ENCODE measurements at places on chromosomes 6 and 20.

- no peak for DNase-seq
Measured at GRCh38 chr6:12009180-12009685, 2.9 kb upstream of the HIVEP1 start.

DNA sequence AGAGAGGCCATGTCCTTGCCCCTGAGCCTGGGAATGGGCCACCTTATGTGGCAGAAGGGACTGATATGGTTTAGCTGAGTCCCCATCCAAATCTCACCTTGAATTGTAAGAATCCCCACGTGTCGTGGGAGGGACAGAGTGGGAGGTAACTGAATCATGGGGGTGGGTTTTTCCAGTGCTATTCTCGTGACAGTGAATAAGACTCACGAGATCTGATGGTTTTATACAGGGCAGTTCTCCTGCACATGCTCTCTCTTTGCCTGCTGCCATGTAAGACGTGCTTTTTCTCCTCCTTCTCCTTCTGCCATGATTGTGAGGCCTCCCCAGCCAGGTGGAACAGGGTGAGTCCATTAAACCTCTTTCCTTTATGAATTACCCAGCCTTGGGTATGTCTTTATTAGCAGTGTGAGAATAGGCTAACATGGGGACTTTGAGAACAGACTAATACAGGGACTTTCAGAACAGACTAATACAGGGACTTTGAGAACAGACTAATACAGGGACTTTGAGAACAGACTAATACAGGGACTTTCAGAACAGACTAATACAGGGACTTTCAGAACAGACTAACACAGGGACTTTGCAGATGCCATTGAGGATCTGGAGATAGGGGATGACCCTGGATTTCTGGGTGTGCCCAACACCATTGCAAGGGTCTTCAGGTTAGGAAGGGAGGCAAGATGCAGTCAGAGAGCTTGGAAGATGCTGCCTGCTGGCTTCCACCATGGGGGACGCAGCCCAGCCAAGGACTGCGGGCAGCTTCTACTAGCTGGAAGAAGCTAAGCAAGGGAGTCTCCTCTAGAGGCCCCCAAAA, 86.9 kb downstream of the RAMACL start:
- no peak for DNase-seq

GRCh38 chr20:46334303-46334904, 26.1 kb upstream of the CDH22 start:
- DNase-seq, result no peak

- DNase-seq, result no peak
Measured at GRCh38 chr20:5642155-5642981, 107.8 kb upstream of the SHLD1 start.

DNA sequence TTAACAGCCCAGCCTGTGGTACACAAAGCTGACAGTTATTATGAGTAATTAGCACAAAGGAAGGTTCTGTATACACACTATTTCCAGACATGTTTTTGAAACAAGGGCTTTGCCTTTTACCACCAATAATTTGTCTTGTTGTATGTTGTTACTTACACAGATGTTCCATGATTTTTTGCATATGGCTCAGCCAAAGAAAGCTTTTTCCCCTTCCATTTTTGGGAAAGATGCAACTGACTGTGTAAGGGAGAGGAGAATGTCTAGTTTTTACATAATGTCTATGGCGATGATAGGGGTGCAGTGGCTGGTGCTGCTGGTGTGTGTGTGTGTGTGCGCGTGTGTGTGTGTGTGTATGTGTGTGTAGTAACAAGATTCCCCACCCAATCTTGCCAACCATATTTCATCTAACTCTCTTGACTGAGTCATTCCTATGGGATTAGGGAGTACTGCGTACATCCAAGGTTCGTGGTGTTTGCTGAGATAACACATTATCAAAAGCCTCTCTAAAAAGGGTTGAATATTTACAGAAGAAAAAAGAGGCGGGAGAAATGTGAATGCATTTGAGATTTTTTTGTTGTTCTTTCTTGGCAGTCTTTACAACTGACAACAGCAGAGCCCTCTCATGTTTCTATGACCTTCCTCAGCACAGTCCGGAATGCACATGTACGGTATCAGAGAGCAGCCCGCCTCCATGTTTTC, 192.2 kb downstream of the GMPR start:
- DNase-seq, result no peak

DNA sequence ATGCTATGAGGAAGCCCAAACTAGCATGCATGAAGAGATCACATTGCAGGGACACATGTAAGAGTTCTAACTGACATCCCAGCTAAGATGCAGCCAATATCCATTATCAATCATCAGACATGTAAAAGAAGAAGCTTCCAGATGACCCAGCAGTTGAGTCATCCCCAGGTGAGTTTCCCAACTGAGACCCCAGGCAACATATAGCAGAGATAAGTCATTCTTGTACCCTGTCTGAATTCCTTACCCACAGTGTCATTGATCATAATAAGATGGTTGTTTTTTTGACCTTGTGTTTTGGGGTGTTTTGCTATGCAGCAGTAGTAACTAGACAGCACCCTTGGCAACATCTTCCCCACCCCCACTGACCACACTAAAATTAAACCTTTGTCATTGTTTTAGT, 18.9 kb downstream of the SIRPD start:
- DNase-seq, result no peak

DNA sequence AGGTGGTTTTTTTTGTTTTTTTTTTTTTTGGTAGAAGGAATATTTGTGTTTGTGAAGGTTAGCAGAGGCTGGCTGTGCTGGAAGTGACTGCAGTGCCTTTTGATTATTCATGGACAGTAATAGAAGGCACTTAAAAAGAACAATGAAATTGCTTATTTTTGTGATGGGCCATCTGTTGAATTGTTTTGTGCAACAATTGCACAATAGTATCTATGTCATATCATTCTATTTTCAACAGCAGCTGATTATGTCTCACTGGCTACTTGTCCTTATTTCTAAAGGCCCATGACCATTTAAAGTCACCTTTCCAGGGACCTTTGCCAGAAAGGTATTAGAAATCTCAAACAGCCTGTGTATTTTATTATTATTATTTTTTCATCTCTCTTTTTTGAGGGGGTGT, 70.6 kb downstream of the AFG1L start:
- DNase-seq, result no peak

DNA sequence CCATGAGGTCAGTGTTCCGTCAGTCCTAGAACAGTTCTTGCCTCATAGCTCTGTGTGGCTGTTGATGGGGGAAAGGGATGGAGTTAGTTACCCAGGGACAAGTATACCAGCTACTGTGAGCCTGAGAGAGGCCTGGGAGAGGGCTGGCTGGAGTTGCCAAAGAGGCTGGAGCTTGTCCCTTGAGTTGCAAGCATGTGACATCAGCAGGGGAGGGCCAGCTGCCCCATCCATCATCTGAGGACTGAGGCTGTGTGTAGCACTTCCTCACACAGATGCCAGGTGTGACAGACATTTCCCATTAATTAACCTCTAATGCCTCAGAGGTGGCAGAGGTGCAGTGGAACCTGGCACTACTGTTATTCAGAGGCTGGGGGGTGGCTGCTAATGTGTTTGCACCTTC, 131.6 kb downstream of the PHACTR3 start:
- DNase-seq, result no peak

GRCh38 chr20:53428996-53429395, 164.6 kb downstream of the ZNF217 start:
- DNase-seq, result no peak

- no peak for DNase-seq
Measured at GRCh38 chr6:131159578-131159977, 24.3 kb downstream of the AKAP7 start.

- DNase-seq, result no peak
Measured at GRCh38 chr20:24897974-24898373, 51.1 kb upstream of the CST7 start.

- DNase-seq, result no peak
Measured at GRCh38 chr20:45368221-45368980, 5.4 kb downstream of the SYS1 start.

- no peak for DNase-seq
Measured at GRCh38 chr6:1708122-1708521, 98.4 kb downstream of the FOXC1 start.

- no peak for DNase-seq
Measured at GRCh38 chr6:30871592-30872183, 12.6 kb upstream of the DDR1 start.
